ENCODE measurements at places on chromosomes 1 and 21.
A peak's percentile ranks its signal among the peaks of the same experiment; 100 is the strongest.

- no peak for DNase-seq
These were observed 62.7 kb downstream of the PLPP3 start for GRCh38 chr1:56516539-56517252.

DNA sequence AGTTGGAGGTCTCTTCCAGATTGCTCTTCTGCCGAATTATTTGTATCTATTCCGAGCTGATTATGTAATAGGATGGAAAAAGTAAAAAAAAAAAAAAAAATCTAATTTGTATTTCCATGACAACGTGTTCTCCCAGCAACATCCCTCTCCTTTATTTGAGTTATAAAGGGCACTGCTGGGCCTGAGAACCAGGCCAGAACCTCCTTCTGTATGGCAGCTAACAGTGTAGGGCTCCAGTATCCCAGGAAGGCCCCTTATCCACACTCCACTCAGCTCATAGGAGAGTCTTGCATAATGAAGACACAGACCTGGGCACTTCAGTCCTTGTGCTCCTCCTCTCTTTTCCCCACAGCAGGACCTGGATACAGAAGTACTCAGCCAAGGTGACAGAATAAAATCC, 3.7 kb upstream of the IPO9 start:
- DNase-seq = no peak

DNA sequence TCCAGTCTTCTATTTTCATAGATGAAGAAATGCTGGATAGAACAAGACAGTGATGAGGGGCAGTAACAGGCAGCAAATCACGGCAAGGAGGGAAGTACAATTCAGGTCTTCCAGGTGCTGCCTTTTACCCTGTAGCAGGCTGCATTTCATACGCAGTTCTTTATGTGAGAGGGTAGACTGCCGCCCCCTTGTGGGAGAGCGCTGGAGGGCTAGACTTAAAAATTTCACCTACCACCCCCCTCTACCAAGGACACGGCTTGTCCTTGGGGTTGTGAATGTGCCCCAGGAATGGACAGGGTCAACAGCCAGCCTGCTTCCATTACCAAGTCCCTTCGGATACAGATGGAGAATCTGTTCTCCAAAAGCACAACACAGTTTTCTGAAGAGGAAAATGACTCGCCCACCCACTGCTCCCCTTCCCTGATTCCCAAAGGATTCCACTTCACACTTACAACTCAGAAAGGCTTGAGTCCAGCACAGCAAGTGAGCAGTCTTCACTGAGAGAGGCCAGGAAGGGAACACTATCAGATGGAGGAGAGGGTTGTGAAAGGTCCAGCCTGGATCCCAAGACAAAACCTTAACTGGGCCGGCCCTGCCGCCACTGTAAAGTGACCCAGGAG, 7.4 kb downstream of the WDR77 start:
- peak; percentile 15 for DNase-seq

DNA sequence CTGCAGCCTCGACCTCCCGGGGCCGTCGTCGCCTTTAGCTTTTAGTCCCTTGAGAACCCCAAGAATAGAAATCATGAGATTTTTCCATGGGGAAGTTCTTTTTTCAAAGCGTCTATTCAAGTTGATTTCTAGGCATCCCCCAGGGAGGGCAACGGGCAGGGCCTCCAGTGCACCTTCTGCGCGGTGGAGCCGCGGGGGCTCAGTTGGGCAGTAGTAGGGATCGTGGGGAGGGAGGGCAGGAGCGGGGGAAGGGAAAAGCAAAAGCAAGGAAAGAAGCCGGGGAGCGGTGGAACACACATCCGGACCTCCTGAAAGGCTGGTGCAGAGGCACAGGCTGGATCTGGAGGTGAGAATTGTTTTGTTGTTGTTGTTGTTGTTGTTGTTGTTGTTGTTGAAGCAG, 103.4 kb downstream of the PPIAL4G start:
- DNase-seq = no peak

DNA sequence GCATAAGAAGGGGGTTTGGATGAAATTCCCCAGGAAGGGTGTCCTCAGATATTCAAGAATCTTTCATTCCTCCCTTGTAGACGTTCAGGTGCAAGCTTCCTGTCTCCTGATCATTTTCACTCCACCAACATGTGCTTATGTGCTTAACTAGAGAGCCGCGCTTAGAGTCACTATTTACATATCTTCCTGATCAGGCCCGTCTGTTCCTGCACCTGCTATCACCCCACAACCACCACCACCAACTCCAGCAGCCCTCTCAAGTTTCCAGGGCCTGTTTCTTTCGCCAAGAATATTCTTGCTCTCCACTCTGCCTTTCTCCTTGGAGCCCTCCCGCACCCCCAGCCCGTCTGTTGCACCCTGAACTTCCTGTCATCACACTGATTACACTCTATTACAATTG, 113.4 kb downstream of the SPSB1 start:
- DNase-seq = no peak

DNA sequence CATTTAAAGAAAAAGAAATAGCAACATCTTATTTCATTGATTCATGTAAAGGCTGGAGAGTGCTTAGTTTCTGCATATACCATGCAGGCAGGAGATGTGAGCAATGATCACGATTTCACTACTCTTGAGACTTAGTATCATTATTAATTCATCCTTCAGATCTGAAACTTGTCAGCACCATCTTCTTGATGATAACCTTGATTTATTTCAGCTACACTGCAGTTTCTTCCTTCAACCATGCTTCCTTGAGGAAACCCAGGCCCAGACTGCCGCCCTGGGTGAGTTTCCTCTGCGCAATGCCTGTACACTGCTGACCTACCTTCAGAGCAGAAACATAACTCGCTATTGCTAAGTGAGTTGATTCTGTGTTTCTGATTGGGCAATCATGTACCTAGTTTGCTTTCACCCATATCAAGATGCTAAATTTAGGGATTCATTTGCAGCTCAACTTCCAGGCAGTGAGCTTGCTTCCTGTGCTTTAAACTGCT, 13.5 kb upstream of the BCL10 start:
- DNase-seq = no peak

- DNase-seq = no peak
These were observed 499.0 kb downstream of the RWDD3 start for GRCh38 chr1:95733031-95733430.

DNA sequence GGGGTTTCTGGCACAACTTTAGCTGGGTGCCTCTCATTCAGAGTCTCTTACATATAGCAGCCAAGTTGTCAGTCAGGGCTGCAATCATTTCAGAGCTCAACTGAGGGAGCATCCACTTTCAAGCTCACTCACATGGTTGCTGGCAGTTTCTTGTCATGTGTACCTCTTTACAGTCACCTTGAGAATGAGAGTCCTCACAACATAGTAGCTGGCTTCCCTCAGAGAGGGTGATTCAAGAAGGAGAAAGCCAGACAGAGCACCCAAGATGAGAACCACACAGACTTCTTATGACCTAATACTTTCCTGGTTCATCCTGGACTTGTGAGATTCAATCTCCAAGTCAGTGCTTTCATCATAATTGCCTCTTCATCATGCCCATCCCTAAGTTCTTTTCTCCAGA, 57.2 kb downstream of the DPT start:
- DNase-seq = no peak

- no peak for DNase-seq
These were observed 186.4 kb downstream of the ZBTB18 start for GRCh38 chr1:244237445-244237844.

GRCh38 chr1:206105464-206105995, 11.7 kb downstream of the AVPR1B start:
- no peak for DNase-seq

DNA sequence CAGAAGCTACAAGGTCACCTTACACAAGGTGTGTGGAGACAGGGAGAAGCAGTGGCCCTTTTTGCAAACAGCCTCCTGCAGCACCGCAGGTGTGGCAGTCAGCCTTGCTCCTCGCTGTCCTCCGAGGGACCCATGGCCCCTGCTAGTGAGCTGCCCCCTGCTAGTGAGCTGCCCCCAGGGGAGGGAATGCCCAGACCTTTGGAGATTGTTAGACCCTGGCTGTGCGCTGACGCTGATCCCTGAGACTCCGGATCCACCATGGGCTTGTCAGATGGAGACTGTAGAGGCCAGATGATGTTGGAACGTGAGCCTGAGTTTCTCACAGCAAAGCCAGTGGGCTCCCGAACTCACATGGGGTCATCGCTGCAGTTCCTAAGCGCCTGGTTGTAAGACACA, 172.2 kb downstream of the NPHP4 start:
- no peak for DNase-seq

DNA sequence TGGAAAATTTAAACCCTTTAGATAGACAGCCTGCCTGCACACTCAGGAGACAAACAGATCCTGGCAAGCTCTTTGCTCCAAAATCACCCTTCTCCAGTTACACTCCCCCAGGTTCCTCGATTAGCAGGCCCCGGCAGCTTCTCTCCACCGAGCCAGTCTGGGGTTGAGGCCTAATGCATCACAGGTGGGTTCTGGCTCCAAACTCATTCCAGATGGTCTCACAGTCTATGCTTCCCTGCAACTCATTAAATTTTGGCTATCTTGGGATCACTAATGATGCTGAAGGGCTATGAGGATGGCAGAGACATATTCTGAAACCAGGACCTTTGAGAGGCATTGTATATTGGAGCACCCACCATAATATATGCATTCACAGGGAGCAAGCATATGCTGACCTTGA, 559.8 kb upstream of the USP24 start:
- no peak for DNase-seq

DNA sequence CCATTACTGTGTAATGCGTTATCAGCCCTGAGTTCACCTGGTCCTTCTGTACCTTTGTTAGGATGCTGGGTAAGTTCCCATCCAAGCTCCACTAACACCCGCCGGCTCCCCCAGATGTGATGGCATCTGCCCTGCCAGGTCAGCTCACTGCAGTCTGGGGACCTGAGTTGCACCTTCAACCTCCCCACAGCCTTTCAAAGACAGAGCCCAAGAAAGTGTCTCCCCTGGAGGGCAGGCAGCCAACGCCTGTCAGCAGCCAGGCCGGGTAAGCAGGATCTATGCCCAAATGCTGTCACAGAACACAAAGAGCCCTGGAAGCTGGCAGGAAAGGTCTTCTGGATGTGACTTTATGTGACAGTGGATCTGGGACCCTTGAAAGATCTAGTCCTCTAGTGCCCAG, 13.7 kb downstream of the MRAP start:
- no peak for DNase-seq

- no peak for DNase-seq
These were observed 79.5 kb downstream of the RUNX1 start for GRCh38 chr21:34969423-34970166.

DNA sequence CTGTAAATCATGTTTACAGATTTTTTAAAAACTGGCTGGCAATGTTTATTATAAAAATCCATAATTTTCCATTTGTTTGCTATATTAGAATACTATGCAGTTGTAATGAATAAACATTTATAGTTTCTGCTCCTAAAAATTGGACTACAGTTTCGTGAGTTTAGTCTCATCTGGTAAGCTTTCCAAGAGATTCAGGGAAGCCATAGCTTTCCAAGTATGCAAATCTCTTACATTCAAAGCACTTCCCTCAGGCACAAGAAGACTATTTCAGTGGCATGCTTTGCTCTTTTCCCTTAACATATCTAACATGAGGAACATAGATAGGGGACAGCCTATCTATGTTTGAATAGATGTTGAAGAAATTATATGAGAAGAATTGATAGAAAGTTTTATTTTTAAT, 77.2 kb downstream of the ADGRL2 start:
- no peak for DNase-seq

- DNase-seq = no peak
These were observed 18.8 kb downstream of the TMPRSS15 start for GRCh38 chr21:18384771-18385170.

- DNase-seq = no peak
These were observed 1271.4 kb downstream of the KCNT2 start for GRCh38 chr1:195336812-195337211.

DNA sequence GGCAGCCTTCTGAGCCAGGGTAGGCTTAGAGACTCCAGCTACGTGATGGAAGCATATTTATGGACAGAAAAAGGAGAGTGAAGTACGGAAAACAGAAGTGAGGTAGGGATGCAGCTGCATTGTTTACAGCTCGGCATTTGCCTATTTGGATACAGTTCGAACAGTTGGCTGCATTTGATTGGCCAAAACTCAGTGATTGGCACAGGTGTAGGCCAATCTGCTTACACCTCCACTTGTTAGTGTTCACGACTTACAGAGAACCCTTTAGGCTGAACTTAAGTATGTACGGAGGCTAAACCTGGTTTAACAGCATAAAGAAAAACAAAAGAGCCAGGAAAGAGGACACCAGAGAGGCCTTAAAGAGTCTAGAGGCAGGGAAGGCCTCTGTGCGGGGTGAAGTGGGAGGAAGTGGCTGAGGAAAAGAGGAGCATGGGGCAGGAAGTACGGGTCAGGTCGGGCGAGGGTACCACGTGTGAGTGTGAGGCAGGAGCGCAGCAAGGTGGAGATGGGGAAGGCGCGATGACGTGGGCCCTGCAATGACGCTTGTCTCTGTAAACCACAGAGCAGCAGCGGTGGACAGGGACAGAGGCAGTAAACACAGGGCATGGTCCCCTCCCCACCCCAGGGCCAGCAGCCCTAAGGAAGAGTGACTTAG, 32.0 kb downstream of the RSPH1 start:
- peak; percentile 31 for DNase-seq

- DNase-seq = no peak
These were observed 40.7 kb downstream of the MAP3K21 start for GRCh38 chr1:233368106-233368788.

GRCh38 chr1:86788300-86789206, 84.2 kb downstream of the SH3GLB1 start:
- DNase-seq = no peak

Data from stimulated activated CD8-positive, alpha-beta memory T cell treated with anti-CD3 and anti-CD28 coated beads, Interleukin-4, amount 100 ng/mL, for 4 hours (primary cell).